Breast epithelium (tissue), 4 donors: ENCODE measurements at places on chromosomes 11 and 22. TPM values are rescaled to one million over a fixed set of nuclear protein-coding genes. Genes with fewer than 3 reads are reported as not detected.

DGCR2 gene
- 58.4 TPM for total RNA-seq

- no peak overlapping the region for H3K27ac ChIP-seq
- no peak overlapping the region for H3K4me3 ChIP-seq
- H3K4me1 ChIP-seq, result no peaks in the 10 kb centered on the region
- no peaks in the 10 kb centered on the region for H3K36me3 ChIP-seq
- H3K27me3 ChIP-seq, result no peaks in the 10 kb centered on the region
Observed at GRCh38 chr11:11152877-11153276, 200.2 kb downstream of the CSNK2A3 start.

GRCh38 chr11:87871056-87871455 lies 304.2 kb downstream of the RAB38 start:
- H3K4me3 ChIP-seq, result no peak overlapping the region

DNA sequence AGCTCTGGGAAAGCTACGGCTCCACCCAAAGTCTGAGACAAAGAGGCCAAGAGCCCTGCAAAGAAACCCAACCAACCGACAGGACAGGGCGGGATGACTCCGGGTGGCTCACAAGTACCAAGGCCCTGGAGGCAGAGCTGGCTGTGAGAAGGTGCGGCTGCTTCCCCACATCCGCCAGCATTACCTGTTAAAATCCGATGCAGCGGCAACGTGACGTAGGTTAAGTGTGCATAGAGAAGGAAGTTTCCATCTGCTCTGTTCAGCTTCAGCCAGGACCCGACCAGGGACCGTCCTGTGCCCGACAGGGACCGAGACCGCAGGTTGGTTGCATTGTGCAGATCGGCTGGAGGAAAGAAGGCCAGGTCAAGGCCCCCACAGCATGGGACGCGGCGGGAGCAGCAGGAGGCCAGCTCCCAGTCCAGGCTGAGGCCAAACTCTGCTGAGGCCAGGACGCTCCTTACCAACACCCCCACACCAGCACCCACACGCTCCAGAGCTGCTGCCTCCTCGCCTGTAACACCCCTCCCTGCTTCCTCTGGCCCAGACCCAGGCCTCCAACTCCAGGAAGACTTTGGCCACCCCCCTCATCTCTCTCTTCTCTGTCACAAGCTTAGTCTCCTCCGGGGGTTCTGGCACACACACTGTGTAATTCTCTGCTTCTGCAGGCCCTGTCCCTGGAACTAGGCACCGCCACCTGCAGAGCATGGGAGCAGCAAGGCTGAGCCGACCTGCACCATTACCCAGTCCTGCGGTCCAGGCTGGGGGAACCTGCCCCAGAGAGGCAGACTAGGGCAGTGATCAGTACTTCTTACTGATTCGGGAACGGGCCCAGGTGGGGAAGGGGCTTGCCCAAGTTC lies 34.1 kb downstream of the NUP50 start:
- no peak for DNase-seq
- H3K36me3 ChIP-seq, result no peaks in the 10 kb centered on the region
- no peak overlapping the region for H3K4me3 ChIP-seq

GRCh38 chr11:115682101-115682500 lies 177.9 kb upstream of the CADM1 start:
- no peaks in the 10 kb centered on the region for H3K4me1 ChIP-seq
- H3K4me3 ChIP-seq, result no peak overlapping the region
- no peak overlapping the region for H3K27ac ChIP-seq
- no peaks in the 10 kb centered on the region for H3K27me3 ChIP-seq
- H3K36me3 ChIP-seq, result no peaks in the 10 kb centered on the region

TBRG1 gene
- 34.7 TPM for total RNA-seq

OR52E4 gene
- not detected for total RNA-seq

DNA sequence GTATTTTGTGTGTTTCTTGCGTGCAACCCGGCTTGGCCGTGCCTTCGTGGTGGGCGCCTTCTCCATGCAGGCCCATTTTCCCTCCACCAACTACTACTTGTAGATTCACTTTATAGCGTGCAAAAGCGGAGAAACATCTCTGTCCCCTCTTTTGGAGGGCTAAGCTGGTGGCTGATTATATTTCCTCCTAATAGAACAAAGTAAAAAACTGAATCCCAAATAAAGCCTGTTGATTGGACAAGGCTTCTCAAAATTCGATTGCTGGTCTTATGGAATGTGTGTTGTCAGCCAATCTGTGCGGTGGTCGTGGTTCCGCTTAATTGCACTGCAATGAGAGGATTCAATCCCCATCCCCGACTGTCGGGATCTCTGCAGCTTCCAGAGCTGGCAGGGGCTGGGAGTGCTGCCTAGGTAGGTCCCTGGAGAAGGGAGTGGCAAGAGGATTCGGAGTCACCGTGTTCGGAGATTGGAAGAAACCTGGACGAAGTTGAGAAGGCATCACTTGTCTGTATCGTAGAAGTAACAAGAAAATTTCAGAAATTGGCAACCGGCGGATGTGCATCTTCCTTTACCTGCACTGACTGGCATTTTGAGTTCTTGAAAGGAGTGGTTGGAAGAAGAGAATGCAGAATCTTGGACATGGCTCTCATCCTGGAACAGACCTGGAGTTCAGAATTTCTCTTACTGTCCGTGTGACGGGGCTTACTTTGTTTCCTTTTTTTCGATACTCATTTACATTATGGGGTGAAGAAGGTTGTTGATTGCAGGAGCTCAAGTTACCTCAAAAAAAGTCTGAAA lies 1.1 kb downstream of the HMGXB4 start:
- no peak for DNase-seq
- peak overlapping the region; percentile 90 for H3K4me3 ChIP-seq
- H3K27ac ChIP-seq, result peak overlapping the region; percentile 96
- H3K27me3 ChIP-seq, result no peaks in the 10 kb centered on the region

DNA sequence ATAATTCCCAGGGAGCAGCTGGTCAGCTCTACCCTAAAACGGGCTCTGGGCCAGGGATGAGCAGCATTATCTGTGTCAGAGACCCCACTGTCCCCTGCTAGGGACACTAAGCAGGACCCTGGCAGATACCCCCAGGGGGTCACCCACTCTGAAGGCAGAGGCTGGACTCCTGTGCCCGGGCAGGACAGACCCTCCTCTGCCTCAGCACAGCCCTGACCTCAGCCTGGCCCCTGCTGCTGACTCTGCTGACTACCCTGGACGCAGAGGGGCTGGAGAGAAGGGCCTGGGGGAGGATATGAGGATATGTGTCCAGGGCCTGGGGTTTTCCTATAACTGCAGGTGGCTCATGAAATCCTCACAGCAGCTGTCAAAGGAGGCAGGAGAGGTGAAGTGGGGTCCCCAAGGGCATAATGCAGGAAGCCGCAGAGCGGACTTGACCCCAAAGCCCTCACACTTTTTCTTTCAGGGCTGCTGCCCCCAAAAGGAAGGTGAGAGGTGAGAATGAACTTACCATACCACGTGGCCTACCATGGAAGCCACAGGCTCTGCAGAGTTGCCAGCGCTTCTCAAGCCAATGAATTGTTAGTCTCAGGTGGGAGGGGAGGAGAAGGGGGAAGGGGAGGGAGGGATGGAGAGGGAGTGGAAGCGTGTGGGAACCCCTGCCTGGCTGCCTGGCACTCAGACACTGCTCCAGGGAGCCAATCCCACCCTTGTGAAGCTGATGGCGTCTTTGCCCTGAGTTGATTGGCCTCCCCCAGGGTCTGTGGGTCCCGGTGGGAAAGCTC lies 76.7 kb upstream of the WNT11 start:
- no peak overlapping the region for H3K4me3 ChIP-seq
- H3K36me3 ChIP-seq, result no peaks in the 10 kb centered on the region
- H3K4me1 ChIP-seq, result no peaks in the 10 kb centered on the region

DNA sequence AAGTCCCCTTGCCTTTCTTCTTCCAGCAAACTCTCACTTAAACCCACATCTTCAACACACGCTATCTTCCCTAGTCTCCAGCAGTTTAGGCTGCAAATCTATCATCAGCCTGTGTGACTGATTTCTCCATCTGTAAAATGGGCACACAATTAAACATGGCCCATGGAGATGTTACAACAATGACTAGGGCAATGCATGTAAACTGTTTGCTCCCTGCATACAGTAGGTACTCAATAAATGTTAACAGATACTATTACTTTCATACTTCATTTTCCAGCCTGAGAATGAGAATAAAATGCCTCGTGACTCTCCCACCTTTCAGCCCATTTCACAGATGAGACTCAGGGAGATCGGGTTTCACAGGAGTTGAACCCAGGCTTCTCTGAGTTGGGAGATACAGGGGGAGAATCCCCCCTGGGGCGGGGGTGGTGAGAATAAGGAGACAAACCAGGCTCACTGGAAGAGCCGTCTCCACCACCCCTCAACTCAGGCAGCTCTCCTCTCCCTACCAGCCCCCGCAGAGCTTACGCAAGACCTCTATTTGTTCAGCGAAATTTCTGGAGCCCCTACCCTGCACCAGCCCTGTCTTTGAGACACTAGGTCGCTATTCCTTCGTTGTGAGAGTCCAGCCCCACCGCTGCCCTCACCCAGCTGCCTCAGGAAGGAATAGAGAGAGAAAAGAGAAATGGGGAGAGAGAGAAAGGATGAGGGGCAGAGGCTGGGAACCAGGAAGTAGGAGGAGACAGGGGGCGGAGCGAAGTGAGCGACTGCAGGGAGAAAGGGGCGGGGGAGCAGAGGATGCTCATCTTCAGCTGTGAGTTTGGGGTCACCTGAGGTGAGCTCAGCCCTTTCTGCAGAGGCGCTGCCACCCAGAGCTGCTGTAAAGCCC lies 42.1 kb upstream of the KLHL35 start:
- H3K4me1 ChIP-seq, result peaks cover 3% of the 10 kb centered on the region
- DNase-seq, result no peak
- no peaks in the 10 kb centered on the region for H3K27me3 ChIP-seq
- peak overlapping the region; percentile 83 for H3K27ac ChIP-seq
- peak overlapping the region; percentile 38 for H3K4me3 ChIP-seq
- no peaks in the 10 kb centered on the region for H3K36me3 ChIP-seq

PLEKHA7 gene
- total RNA-seq, result 36.7 TPM
